NCI-H226 (cell line): ENCODE measurements at places on chromosomes 5 and 9.

GRCh38 chr5:1445313-1445688 is at the start of gene SLC6A3:
TSS of gene SLC6A3 (minus strand) at chr5:1445440. CDS start at chr5:1443197, 2,243 bp downstream.
- no peak for DNase-seq

DNA sequence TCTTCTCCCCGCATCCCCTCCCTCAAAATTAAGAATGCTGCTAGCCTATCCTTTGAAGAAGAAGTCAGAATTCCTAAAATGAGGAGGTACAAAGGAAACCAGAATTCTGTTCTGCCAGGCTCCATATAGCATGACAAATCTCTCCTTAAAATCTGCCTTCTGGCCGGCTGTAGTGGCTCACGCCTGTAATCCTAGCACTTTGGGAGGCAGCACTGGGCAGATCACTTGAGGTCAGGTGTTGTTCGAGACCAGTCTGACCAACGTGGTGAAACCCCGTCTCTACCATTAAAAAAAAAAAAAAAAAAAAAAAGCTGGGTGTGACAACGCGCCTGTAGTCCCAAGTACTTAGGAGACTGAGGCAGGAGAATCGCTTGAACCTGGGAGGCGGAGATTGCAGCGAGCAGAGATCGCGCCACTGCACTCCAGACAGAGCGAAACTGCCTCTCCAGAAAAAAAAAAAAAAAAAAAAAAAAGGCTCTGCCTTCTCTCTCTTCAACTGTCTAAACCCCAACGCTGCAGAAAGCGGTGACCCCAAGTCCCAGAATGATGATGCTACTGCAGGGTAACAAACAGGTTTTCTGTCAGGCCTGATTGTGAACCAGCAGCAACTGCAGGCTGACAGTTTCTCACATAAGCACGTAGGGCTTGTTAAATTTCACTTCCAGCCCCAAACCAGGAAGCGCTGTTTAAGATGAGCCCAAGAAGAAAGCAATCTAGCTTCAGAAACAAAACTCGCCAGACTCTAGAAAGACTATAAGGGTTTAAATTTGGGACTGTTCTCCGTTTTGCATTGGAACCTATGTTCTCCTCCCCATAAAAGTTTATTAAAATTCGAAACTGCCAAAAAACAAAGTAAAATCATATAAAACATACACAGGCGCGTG is 963 bp upstream of the CAST start:
- no peak for DNase-seq

DNA sequence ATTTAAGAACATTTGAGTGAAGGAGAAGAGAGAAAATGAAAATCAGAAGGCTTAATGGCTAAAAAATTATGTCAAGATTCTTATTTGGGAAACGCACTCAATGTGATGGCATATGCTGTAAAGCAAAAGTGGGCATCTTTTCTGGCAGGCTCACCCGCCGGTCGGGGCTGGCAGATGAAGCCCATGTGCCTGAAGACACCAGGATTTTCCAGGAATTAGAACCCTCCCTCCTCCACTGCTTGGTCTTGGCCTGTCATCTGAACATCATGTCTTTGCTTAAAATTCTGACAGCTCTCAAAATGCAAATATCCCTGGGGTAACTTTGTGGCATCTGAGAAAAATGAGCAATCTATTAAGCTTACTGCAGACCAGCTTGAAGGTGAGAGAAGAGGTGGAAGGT is 337.9 kb downstream of the IRX1 start:
- no peak for DNase-seq

- no peak for DNase-seq
These were observed 40.7 kb downstream of the TLR4 start for GRCh38 chr9:117744856-117745389.

DNA sequence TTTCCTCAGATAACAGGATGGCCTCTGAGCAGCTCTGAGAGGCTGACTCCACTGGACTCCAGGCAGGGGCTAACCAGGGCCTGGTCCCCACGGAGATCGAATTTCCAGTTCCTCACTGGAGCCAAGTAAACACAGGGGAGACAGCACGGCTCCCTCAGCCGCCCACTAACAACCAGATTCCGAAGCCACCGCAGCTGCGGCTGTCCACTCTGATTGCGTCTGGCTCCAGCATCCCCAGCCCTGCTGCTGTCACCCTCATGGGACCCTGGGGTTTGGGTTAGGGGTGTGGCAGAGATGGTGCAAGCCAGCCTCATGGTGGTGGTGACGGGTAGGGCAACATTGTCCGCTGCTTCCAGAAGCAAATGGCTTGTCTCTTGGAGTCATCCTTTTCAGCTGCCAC is 172.6 kb downstream of the RGS3 start:
- no peak for DNase-seq

GRCh38 chr9:14554886-14555285 is 138.3 kb downstream of the ZDHHC21 start:
- DNase-seq, result no peak

- DNase-seq, result peak; percentile 84
These were observed 43.9 kb downstream of the MAPKAP1 start for GRCh38 chr9:125663127-125663526.

DNA sequence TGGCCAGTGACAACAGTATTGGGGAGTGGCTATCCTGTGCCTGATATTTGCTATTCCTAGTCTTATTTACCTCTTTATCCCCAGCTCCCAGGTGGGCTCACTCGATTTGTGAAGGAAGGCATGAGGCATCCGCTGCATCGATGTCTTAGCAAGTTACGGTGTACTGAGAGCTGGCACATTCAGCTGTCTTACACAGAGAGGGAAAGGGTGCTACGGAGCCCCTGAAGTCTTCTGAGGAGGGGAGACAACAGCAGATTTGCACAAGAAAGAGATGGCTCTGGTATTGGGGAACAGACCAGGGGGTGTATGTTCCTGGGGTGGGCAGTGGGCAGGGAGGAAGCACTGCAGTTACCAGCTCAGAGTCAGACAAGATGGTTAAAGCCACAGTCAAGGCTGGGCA is 172.6 kb downstream of the FGF18 start:
- no peak for DNase-seq

DNA sequence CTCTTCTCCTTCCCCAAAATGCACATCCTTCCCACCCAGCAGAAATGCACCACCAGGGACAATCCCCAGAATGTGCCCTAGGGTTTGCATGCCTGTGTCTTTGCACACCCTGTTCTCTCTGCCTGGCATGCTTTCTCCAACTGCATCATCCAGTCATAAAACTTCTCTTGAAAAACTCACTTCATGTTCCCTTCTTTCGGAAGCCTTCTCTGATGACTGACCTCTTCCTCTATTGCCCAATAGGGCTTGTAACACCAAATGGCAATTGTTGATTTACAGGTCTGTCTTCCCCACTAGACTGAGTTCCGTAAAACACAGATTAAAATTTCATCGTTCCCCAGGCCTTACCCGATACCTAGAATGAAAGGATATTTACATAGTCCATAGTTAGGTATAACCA is 83.1 kb upstream of the SPOCK1 start:
- DNase-seq, result no peak

DNA sequence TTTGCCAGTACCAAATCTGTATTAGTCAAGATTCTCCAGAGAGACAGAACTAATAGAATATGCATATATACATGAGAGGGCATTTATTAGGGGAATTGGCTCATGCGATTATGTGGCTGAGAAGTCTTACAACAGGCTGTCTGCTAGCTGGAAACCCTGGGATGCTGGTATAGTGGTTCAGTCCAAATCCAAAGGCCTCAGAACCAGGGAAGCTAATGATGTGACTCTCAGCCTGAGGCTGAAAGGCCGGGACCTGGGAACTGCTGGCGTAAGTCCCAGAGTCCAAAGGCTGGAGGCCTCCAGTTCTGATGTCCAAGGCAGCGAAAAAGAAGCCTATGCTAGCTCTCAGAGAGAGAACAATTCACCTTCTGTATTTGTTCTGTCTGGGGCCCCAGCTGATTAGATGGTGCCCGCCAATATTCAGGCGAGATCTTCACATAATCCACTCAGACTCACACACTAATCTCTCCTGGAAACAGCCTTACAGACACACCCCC is 84.1 kb downstream of the KIAA1958 start:
- DNase-seq, result no peak

DNA sequence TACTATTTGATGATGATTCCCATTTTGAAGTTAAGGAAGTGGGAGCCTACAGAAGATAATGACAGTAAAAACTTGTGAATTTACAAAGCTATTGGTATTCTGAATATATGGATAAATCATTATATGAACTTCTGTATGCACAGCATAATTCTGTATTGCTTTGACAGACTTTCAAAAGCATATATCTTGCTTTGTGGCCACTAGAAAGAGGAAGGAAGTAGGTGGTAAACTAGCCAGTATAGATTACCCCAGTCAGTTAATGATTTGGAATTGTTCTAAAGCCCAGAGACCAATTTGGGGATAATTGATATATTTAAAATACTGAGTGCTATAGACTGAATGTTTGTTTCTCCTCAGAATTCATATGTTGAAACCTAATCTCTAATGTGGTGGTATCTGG is 53.0 kb downstream of the NR2F1 start:
- no peak for DNase-seq

- DNase-seq, result peak; percentile 57
These were observed 995.8 kb upstream of the WWC1 start for GRCh38 chr5:167295681-167296005.

DNA sequence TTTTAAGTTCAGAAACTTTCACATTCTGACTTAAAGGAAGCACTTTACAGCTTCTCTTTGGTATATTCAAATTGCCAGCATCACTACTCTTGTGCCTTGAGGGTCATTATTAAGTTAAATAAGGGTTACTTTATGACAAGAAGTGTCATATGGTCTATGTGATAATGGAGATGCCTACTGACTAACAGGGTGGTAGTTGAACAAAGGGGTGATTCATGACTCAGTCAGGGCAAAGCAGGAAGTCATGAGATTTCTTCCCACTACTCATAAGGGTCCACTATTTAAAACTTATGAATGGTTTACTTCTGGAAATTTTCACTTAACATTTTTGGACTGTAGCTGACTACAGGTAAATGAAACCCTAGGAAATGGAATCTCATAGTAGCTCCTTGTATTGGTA is 938.3 kb upstream of the PTPRD start:
- DNase-seq, result no peak

GRCh38 chr9:89803403-89803802 is 198.6 kb downstream of the GADD45G start:
- DNase-seq, result no peak

DNA sequence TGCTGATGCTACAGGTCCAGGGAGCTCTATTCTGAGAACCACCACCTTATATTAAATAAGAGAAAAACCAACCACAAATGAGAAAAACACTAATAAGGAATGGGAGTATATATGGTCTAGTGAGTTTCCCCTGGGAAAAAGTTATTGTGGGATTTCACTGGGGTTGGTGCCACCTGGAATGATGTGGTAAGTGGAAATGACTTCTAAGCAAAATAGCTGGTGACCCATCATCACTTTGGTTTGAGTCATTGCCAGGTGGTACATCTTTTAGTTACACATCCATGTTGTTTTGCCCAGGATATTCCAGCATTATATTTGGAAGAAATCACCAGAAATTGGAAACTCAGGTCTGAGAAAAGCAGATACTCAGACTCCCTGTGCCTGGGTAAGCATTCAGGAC is 437.3 kb downstream of the DTWD2 start:
- DNase-seq, result no peak

- DNase-seq, result no peak
These were observed 267.2 kb downstream of the MAN2A1 start for GRCh38 chr5:109956884-109957283.

- DNase-seq, result no peak
These were observed 165.4 kb downstream of the AUH start for GRCh38 chr9:91196103-91196950.

- no peak for DNase-seq
These were observed 17.3 kb upstream of the SPTLC1 start for GRCh38 chr9:92132501-92132900.

DNA sequence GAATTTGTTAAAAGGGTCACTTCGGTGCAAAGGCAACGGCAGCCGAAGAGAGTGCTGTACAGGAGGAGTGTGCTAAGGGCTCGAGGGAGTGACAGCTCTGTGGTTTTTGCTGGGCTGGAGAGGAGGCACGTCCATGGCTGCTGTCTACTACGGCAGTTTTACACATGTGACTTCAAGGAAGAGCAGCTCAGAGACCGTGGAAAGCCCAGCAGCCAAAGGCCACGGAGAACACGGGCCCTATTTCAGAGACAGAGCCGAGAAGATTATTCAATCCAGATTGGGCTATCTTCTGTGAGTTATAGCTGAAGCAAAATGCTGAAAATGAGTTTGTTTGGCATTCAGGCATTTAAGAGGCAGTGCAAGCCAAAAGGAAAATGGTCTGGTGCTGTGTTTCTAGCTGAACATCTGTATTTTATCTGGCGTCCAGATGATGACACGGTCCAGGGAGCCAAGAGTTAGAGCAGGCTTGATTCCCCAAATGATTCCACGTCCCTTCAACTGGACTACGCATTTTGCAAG is 96.4 kb downstream of the RFK start:
- no peak for DNase-seq

GRCh38 chr9:17349831-17350230 is 215.0 kb downstream of the CNTLN start:
- peak; percentile 24 for DNase-seq

GRCh38 chr5:178110-178509 is 13.2 kb upstream of the LRRC14B start:
- no peak for DNase-seq

DNA sequence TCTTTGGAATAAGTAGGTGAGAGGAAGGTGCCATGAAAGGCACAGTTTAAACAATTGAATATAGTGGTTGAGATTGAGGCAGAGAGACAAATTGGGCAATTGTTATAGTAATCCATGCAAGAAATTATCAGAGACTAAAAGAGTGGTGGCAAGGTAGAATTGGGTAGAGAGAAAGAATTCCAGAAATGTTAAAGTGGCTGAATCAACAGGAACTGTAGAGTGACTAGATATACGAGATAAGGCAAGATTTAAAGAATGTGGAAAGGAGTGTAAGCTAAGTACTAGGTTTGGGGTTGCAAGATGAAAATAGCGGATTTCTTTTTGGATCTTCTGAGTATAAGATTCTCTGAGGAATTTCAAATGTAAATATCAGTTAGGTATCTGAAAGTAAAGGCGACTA is 285.2 kb downstream of the DMRTA1 start:
- DNase-seq, result no peak

GRCh38 chr9:106324591-106325280 is 538.2 kb upstream of the ZNF462 start:
- DNase-seq, result no peak

GRCh38 chr5:170302653-170303501 is 5.3 kb upstream of the LCP2 start:
- no peak for DNase-seq

DNA sequence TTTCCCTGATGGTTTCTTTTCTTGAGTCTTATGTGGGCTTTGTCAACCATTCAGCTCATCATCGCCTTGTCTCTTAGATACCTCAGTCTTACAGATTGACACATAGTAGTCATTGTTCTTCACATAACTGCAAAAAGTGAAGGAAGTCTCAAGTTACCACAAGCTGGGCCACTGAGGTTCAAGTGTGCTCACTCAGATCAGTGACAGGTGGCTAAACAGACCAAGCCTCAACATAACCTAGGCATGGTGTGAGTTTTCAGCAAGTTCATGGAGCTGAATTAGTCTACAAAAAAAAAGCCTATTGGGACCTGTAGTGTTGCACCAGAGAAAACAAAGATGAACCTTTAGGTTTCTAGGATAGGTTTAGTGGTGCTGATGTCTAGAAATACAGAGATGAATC is 58.2 kb downstream of the RFK start:
- DNase-seq, result no peak
